ENCODE measurements at places on chromosomes 12 and 14. TPM values are rescaled to one million over a fixed set of nuclear protein-coding genes. Genes with fewer than 3 reads are reported as not detected.

The KCNC2 gene
- total RNA-seq = not detected

The CISTR gene
- total RNA-seq = not detected

The CELA1 gene
- not detected for total RNA-seq

The MARK3 gene
- 88.9 TPM for total RNA-seq

All from melanocyte of skin (primary cell).